ENCODE measurements at places on chromosomes 5 and 9.

GRCh38 chr5:81838307-81838906, 87.5 kb upstream of the SSBP2 start:
- DNase-seq = peak; percentile 45

- DNase-seq = no peak
These were observed 44.1 kb upstream of the ITGA2 start for GRCh38 chr5:52945040-52945439.

DNA sequence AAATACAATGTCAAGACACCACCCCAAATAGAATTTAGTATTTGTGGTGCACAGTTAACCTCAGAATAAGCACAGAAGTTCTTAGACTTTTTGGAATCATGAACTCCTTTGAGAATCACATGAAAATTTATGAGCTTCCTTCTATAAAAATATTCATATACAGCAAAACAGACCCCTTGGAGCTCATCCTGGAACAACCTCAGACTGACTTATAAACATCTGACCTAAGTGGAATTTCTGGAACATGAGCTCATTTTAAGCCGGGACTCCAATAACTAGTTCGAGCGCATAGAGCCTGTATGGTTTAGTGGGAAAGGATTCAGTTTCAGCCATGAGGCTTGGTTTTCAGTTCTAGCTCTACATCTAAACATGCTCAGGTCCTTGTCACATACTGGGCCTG, 192.3 kb downstream of the DEPDC1B start:
- no peak for DNase-seq

- peak; percentile 80 for DNase-seq
These were observed 185.8 kb downstream of the PCSK1 start for GRCh38 chr5:96247097-96247701.

DNA sequence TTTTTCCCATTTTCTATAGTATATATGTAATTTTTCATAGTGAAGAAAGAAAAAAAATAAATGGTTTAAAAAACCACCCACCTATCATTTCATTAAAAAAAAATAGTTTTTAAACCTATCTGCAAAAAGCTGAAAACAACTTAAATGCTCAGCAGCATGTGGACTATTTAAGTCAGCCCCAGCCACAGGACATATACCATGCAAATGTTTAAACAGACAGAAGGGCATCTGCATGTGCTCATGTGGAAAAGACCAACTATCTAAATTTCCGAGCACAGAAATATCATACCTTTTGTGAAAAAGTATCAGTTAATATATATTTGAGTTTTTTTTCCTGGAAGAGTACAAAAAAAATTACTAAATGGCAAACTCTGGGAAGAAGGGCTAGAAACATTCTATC, 143.4 kb downstream of the EPB41L4A start:
- no peak for DNase-seq

GRCh38 chr5:181241393-181241975, 2.2 kb downstream of the RACK1 start:
- DNase-seq = peak; percentile 83

- DNase-seq = no peak
These were observed 61.1 kb downstream of the PTCH1 start for GRCh38 chr9:95455714-95456113.

DNA sequence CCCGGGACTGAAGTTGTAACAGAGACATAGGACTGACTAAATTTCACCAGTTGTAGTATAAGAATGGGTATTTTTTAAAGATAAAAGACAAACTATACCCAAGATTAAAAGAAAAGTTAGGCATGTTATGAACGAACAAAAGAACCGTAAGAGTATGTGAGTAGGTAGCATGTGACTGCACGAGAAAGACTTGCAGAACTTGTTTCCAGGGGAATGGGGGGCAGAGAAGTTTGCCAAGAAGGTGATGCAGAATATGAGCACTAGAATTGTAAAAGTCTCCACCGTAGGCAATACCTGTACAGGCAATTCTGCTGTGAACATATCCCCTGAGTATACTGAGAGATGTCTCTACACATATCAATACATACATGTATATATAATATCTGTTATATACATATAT, 614.7 kb downstream of the PRELID2 start:
- DNase-seq = no peak

- no peak for DNase-seq
These were observed 28.6 kb upstream of the CPEB4 start for GRCh38 chr5:173859408-173860159.

- no peak for DNase-seq
These were observed 169.6 kb downstream of the RORB start for GRCh38 chr9:74666625-74667316.

GRCh38 chr5:2841208-2841607, 89.7 kb upstream of the IRX2 start:
- DNase-seq = no peak

DNA sequence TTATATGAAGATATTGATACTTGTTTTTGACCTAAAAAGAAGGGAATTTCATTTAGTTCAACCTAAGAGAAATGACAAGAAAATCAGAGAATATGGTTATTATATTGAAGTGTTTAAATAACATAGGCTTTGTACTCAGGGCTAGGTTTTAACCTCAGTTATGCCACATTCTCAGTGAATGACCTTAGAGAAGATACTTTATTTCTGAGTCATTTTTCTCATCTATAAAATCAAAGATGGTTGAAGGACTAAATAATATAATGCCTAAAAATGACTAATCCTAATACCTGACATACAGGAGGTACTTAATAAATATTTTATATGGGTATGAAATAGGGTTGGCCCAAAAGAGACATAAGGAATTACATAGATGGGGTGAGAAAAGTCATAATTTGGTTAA, 32.3 kb downstream of the DIMT1 start:
- DNase-seq = no peak

- no peak for DNase-seq
These were observed 49.9 kb upstream of the PPP2CA start for GRCh38 chr5:134275822-134276221.

DNA sequence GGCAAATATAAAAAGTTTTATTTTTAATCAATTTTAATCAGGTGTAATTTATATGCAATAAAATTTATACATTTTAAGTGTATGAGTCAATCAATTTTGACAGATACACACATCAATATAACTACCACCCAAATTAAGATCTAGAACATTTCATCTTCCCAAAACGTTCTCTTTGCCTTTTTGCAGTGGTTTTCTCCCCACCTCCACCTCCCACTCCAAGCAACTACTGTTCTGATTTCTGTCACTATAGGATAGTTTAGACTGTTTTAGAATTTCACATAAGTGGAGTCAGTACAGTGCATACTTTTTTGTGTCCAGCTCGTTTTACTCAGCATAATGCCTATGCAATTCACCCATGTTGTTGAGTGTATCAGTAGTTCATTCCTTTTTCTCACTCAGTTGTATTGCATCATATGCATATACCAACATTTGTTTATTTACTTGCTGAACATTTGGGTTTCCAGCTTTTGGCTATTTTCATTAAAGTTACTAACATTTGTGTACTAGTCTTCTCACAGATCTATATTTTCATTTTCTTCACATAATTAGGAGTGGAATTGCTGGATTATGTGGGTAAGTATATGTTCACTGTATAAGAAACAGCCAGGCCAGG, 52.2 kb upstream of the DHFR start:
- no peak for DNase-seq

DNA sequence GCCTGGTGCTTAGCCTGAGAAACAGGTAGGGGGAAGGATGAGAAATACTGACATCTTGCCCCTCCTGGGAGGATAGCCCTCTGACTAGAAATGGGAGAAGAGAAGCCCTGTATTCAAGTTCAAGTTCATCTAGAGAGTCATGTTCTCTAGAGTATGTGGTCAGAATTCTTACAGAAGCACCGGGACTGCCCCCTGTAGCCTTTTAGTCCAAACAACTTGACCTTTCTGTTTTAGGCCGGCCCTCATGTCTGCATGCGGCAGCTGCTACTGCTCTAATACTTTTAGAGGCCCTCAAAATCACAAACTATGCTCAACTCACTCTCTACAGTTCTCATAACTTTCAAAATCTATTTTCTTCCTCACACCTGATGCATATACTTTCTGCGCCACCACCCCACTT, 47.7 kb downstream of the PHAX start:
- DNase-seq = no peak

DNA sequence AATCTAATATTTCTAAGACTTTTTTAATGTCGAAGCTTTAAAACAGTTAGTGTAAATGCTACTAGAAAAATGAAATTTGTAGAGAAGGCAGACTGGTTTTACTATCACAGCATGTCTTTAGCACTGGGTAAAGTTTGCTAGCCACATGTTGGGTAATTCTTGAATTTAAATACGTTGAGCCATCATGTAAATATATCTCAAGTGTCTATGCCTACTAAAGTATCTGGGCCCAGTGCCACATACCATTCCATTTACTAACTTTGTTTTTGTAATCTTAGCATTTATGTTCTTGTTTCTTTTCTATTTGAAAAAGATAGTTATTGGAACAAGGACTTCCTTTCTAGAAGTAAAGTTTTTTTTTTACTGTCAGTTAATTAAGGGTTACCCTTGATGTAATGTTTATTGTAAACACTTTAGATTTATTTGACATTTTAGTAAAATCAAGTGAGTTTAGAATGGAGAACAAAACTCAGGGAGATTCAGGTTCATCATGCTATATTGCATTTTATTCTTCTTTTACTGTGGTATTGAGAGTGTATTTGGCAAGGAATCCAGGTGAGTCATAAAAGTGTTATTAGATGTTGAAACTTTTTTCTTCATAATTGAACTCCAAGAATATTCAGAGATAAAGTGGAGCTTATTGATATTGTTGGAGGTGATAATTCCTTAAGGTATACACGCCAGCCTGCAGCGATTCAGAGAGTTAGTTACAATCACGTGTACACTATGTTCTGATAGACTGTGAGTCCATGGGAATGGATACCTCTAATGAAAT, 182.4 kb downstream of the CCDC171 start:
- DNase-seq = peak; percentile 92

DNA sequence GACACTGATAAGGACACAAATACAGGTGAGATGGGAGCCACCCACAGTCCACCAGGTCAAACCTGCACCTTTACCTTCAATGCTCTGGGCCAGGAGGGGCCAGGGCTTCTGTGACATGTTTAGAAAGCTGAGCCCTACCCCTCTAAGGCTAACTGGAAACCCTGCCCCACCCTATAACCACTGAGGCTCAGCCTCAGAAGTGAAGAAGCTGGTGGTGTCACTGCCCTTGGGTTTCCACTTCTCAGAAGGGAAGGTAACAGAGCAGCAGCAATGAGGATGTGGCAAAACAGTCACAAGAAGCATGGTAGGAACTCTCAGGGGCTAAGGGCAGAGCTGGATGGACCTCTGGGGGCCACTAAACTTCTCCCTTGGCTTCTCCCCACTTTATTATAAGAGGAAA, 6.0 kb downstream of the PDGFRB start:
- no peak for DNase-seq

GRCh38 chr9:101592788-101593187, 2.0 kb downstream of the PPP3R2 start:
- DNase-seq = no peak

GRCh38 chr5:171872666-171873065, 87.0 kb downstream of the SMIM23 start:
- no peak for DNase-seq

- DNase-seq = peak; percentile 95
These were observed 35.6 kb downstream of the TPPP start for GRCh38 chr5:657570-657969.

DNA sequence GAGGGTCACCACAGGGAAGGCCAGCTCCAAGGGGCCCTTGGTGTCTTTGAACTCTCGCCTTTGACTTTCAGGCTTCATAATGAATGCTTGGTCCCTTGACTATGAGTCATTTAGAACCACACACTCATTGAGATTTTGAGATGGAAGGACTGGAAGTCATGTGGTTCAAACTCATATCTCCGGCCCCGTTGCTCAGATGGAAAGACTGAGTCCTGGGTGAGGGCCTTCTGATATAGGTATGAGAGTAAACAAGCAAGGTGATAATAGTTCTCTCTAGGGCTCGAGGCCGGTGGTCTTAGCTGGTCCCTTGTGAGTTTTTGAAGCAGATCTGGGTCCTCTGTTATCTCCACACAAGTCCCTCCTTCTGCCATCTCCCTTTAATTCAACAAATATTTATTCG, 210.6 kb downstream of the PAX5 start:
- no peak for DNase-seq

DNA sequence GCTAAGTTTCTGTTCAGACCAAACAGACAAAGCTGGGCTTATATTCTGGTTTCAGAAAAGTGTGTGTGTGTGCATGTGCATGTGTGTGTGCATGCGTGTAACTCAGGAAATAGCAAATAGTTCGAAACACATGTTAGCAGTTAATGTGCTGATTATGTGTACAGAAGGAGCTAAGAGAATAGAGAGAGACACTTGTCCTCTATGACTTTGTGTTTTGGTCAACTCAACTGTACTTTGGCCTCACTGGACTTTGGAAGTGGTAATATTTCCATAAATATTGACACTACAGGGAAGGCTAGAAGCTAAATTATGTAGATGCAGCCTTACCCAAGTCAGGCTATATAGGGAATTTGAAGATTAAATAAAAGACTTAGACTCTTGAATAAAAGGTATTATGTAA, 155.5 kb downstream of the RAB3C start:
- DNase-seq = no peak

DNA sequence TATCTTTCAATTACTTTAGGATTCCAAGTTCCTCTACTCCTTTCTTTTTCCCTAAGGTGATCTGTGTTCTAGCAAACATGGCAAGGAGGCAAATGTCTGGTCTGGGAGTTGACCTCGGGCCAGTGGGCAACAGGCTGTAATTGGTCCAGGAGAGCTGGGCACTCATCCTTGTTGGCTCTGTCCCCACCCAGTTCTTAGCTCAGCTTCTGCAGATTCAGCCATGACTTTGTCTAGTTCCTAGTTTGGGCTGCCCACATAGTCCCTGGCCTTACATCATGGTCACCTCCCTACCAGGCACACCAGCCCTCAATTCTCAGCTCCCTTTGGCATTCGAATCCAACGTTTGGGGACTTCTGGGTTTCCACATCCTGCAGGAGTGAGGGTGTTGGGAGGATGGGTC, 92.1 kb upstream of the DAP start:
- no peak for DNase-seq

DNA sequence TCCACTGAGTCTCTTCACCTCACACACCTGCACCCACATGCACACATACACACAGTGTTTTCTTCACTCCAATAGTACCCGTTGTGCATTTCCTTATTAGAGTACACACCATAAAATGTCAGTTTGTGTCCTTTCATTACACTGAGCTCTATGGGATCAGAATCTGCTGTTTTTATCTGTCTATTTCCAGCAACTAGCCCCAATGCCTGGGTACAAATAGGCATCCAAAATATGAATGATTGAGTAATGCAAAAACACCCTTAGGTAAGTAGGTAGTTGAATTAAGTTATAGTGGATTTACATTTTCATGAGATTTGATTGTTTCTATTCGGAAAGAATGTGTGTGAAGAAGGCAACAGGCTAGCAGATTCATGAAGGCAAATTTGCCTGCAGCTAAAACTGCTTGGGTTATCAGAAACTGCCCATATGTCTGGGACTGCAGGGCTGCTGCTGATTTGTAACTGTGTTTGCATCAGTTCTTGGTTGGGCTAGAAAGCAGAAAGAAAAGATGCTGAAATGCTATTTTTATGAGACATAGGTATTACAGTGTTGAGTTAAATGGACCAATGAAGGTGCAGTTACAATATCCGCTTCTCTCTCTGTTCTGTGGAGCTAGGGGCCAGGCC, 26.9 kb downstream of the PPP3R2 start:
- DNase-seq = no peak
